ENCODE measurements at places on chromosomes 1 and 21. TPM values are rescaled to one million over a fixed set of nuclear protein-coding genes. Genes with fewer than 3 reads are reported as not detected.

DNA sequence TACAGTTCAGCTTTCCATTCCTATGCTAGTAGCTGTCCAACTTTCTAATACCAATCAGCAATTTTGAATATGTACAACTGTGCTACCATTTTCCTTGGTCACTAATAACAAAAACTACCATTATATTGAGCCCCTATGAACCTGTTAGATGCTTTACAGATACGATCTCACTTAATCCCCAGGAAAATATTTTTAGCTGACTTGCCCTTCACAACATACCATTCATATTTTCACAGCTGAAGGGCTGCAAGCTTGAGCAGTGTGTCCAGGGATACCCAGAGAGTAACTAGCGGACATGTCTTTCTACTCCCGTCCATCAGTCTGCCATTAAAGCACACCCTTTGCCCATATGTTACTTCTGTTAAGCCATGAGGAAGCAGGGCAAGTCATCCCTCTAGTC, 140.5 kb downstream of the SPATA46 start:
- no peak for DNase-seq

GRCh38 chr1:15765495-15766194, 7.0 kb downstream of the FBLIM1 start:
- DNase-seq = no peak

Gene RGS13
- total RNA-seq = not detected

DNA sequence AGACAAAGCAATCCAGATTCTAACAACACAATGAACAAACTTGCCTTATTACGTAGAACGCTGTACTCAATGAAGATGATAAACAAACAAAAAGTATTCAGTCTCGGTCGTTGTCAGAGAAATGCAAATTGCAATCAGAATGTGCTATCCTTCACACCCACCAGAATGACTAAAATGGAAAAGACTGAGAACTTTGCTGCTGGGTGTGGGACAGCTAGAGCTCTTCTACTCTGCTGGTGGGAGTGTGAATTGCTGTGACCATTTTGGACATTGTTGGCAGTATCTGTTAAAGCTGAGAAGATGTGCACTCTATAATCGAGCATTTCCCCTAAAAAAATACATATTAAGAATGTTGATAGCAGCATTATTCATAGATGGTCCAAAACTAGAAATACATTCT, 111.4 kb downstream of the PEX14 start:
- DNase-seq = no peak

Measured in activated CD4-positive, alpha-beta T cell treated with anti-CD3 and anti-CD28 coated beads, Interleukin-2, amount 10 ng/mL, durations not matched to agents 7 days and 5 days (primary cell).